ENCODE measurements at places on chromosomes 3 and 15.

- no peak for DNase-seq
Measured at GRCh38 chr3:127853681-127854080, 31.4 kb upstream of the MGLL start.

GRCh38 chr3:126423191-126424038, 28.7 kb downstream of the CFAP100 start:
- DNase-seq, result no peak

GRCh38 chr3:129184396-129184657, 631 bp upstream of the CNBP start:
- DNase-seq, result no peak

DNA sequence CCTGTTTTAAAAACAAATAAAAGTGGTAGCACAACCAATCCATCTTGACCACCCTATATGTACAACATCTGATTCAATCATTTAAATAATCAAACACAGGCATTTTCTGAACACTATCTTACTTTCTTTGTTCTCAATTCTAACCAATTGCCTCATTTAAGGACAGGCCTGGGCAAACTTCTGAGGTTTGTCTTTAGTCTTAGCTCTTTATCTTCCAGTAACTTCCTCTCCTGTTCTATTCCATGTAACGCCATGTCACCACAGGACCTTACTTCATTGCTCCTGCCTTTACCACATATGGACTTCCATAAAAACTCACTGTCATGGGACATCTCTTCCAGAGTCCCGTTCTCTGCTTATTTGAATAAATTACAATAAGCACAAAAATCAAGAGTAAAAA, 14.9 kb downstream of the HDGFL3 start:
- no peak for DNase-seq

DNA sequence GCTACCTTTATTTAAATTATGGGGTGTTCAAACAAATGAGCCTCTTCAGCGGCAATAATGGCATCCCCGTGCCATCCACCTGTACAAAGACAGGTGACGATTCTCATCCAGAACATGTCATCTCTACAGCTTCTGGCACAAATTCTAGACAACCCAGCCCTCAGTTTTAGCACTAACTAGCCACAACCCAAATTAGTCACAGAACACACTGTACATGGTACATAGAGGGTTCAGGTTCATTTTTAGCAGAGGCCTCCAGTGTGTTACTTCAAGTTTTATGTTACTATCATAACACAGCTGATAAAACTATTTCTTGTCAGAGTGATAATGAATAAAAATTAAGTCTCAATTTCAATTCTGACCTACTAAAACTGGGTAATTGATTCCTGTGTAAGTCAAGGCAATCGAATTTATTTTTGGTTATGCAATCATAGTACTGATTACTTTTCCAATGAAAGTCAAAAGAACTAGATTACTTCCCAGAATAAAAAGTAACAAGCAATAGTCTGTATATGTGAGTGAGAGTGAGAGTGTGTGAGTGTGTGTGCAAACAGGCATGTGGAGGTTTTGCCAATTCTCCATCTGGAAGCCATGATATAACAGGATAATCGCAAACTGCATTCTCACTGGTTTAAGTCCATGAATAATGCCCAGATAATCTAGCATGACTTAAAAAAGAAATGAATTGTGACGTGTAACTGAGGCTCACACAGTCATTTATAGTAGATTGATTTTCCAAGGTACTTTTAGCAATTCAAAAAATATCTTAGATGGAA, 37.4 kb downstream of the SHQ1 start:
- no peak for DNase-seq

DNA sequence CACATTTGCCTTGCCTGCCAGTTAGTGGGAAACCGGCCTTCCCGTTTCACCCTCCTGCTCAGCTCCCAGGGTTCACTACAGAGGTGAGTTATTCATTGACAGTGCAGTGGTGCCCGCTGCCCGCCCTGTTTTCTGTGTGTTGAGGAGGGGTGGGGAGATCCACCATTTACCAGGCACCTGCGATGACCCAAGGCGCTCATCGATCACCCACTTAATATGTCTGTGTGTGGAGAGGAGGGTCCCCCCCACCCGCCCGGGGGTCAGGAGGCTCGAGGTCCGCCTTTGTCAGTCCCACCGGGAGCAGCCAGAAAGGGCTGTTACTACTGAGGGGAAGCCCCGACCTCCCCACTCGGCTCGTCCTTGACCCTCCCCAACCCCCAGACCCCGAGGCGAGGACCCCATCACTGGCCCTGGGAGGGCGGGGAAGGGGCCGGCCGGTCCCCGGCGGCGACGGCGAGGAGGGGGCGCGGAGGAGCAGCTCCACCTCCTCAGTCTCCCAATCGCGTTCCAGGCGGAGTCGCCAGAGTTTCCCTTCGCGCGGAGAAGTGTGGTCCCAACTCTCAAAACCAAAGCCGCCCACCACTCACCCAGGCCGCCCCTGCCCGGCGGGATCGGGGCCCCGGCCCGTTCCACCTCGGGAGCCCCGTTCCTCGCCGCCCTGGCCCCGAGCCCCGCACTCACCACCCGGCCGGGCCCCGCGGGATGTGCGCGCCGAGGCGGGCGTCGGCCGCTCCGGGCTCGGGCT, 1.1 kb downstream of the PLXNB1 start:
- no peak for DNase-seq

GRCh38 chr3:185387646-185388045, 24.7 kb downstream of the MAP3K13 start:
- no peak for DNase-seq

- DNase-seq, result no peak
Measured at GRCh38 chr3:4866866-4867265, 112.4 kb upstream of the BHLHE40 start.

- DNase-seq, result no peak
Measured at GRCh38 chr3:35793667-35794066, 154.3 kb downstream of the ARPP21 start.

DNA sequence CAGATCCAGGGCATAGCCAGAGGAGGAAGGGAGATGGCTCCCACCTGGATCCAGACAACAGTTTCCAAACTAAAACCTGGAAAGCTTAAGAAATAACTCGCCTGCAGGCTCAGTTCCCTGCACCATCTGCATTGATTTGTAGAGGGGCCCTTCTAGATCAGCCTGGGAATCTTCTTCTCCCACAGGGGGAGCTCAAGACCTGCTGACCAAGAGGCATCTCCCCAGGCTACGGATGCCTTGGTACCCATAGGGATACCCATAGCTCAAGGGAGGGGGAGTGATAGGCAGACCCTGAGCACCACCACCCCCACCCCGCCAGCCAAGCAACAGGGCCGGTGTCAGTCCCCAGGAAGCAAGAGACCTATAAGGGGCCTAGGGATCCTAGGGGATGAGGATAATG, 28.0 kb upstream of the DCLK3 start:
- no peak for DNase-seq

DNA sequence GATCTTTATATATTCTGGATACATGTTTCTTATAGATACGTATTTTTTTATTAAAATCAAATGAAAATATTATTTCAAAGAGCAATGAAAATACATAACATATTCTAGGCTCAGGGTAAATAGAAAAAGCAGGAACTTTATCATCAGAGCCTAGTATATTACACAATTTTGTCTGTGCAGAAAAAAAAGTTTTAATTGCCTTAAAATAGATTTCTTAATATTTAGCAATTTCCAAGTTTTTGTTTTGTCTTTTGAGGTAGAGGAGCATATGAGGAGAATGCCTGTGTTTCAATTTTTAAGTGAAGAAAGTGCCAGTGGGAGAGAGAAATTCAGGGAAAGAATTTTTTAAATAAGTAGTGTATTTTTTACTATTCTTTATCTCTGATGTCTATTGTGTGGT, 10.5 kb downstream of the CAPN7 start:
- DNase-seq, result no peak
